NCI-H2081 treated with DMSO at 0.1 percent for 48 hours (cell line): ENCODE measurements at places on chromosomes 2 and 18.

GRCh38 chr2:8511868-8512612 is 169.8 kb upstream of the ID2 start:
- DNase-seq: no peak

- DNase-seq: no peak
Measured at GRCh38 chr18:8088626-8089025, 520.6 kb upstream of the RAB12 start.

DNA sequence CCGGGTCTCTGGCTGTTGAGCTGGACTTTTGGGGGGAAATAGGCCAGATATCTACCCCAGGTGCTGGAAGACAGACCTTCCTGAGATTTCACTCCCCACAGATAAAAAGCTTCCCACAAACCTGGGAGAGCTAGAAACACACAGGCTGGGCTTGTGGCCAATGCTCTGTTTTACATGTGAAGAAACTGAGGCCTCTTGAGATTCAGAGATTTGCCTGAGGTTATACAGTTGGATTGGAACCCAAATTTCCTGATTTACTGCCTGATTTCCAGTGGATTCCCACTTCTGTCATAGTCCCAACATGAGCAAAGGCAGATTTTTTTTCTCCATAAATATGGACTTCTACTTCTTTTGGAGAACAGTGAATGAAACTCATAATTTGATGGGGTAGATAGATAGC is 360.2 kb downstream of the SETBP1 start:
- DNase-seq: no peak

DNA sequence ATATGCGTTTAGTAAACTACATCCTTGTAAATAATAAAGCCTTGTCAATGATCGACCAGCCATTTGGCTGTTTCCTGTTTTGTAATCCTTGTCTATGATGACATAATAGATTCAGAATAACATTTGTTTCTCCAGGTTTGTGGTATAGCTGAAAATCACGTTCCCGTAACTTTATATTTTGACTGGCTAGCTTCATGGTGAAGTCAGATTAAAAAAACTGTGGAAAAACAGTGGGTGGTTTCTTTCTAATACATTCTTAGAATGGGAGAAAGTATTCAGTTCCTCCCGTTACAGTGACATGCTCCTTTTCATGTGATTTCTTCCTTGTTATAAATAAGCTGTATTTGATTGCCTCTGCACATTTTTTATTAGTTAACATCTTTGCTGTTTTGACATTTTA is 366.9 kb downstream of the NYAP2 start:
- no peak for DNase-seq

DNA sequence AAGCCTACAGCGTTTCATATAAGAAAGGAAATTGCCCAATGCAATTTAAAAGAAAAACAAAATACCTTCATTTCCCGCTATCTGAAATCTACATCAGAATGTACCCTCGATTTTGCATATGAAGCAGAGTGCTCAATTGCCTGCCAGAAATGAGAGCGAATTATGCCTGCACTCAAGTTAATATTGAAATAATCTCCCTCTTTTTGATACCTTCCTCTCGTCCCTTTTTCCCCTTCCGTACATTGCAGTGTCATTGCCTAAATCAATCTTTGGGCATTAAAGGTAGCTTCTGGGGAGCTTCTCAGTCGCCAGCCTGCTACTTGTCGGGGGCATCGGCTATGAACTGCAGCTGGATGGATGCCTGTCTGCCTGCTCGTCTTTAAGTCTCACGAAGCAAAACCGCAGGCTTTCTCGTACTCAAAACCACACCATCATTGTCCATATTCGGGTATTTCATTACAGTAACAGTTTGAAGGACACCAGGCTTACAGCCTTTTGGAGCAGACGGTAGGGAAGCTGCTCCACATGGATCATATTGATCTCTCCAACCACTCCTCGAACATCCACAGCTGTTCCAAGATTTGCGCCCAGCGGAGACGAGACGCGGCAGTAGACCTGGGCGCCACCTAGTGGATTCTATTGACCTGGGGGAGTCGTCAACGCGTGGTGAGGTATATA is 64.0 kb upstream of the HNRNPA3 start:
- DNase-seq: peak; percentile 46

- no peak for DNase-seq
Measured at GRCh38 chr2:66346231-66346664, 88.7 kb upstream of the MEIS1 start.

GRCh38 chr2:157946919-157947557 is 70.9 kb upstream of the ACVR1 start:
- no peak for DNase-seq

DNA sequence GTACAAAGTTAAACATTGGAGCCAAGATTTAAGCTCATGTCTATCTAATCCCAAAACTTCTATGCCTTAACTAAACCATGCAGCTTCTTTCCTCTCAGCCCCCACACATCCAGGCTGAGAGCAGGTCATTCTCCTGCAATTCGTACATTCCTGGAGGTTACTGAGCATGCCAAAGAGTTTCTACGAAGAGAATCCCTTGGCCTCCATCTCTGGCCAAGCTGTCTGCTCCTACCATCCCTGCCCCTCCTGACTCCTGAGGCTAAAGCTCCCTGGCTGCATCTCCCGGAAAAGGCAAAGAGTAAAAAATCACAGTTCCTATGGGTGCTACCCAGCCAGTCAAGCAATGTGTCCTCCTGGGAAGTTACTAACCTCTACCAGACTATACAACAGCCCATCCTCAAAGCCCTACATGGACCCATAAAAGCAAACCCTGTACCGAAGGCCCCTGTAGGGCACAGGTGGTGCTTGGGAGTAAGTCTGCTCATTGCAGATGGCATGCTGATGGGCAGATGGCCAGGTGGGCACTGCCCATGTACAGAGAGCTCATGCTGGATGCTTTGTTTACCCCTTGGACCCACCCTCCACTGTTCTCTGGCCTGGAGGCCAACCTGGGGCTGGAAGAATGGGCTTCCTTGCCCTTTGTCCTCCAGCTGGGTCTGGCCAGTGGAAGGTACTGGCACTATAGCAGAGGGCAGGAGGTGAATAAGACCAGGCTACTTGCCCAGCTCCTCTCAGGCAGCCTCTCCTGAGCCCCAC is 99.5 kb downstream of the TTC32 start:
- DNase-seq: no peak

- DNase-seq: no peak
Measured at GRCh38 chr2:148660999-148661398, 16.4 kb downstream of the EPC2 start.

DNA sequence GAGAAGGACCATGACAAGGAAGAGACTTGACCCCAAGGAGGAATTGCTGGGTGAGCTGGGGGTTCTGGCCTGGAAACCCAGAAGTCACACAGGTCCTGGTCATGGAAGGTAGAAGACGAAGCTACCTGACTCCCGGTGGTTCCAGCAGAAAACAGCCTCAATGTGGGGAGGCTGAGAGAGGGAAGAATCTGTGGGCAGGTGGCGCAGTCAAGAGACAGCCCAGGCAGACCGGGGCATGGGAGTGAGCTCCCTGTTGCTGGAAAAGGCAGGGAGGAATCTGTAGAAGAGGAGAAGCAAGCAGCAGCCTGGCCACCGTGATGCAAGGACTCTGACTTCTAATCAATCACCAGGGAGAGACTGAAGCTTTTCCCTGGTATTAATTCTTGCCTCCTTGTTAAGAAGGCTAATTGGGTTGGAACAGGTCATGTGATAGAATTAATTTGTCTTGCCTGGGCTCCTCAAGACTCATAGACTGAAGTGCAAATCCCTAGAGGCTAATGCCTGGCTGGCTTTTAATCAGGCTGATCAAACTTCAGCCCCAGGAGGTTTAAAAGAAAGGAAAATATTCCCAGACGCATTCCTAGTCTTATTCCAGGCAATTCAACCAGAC is 30.1 kb downstream of the CNGA3 start:
- DNase-seq: no peak

- no peak for DNase-seq
Measured at GRCh38 chr2:26255759-26256384, 11.1 kb downstream of the HADHB start.

DNA sequence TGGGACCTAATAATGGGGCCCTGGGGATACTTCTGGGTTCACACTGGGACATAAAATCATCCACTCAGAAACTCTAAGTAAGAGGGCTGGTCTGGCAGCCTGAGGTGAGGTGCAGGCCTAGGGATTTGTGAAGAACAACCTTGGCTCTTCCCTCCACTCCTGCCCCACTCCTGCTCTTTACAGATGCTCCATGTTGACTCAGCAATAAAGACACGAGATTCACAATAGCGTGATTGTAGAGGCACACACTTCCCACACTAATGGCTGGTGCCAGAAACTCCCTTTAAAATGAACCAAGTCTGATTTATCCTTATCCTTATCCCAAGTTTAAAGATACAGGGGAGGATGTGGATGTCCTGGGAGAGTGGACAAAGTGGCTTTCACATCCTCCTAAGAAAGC is 228.2 kb downstream of the ACTR3 start:
- no peak for DNase-seq

DNA sequence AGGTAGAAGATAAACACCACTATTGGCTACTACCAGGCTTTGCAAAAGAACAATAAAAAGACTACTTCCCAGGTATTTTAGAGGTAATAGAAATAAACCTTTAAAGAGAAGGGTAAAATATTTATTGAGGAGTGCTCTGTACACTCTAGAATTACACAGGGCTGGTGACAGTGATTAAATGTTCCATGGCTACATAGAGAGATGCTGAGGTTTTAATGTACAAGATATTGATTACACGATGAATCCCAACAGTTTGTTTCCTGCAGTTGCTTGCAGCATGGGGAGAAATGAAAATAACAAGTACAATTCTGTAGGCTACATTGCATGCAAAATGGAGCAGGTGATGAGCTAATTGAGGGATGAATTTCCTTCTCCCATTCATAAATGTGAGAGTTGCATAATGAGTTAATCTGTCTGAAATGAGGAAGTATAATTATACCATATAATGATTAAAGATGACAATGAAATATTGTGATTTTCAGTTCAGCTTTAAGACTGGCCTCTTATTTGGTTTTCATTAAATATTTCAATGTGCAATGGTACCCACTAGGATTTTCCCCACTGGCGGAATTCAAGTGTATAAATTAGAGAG is 266.1 kb downstream of the SOCS6 start:
- DNase-seq: peak; percentile 65

- peak; percentile 29 for DNase-seq
Measured at GRCh38 chr2:38620282-38620977, 17.7 kb upstream of the HNRNPLL start.

- no peak for DNase-seq
Measured at GRCh38 chr2:60742419-60742818, 13.6 kb upstream of the PAPOLG start.

GRCh38 chr2:116809109-116809508 is 1005.4 kb upstream of the DDX18 start:
- DNase-seq: no peak

- no peak for DNase-seq
Measured at GRCh38 chr2:174785481-174785880, 21.2 kb upstream of the CHRNA1 start.

- no peak for DNase-seq
Measured at GRCh38 chr2:48126162-48126561, 219.9 kb upstream of the FBXO11 start.

- DNase-seq: no peak
Measured at GRCh38 chr2:182170341-182170740, 184.7 kb downstream of the PPP1R1C start.

GRCh38 chr2:27831279-27832050 is 58.7 kb downstream of the RBKS start:
- DNase-seq: no peak

DNA sequence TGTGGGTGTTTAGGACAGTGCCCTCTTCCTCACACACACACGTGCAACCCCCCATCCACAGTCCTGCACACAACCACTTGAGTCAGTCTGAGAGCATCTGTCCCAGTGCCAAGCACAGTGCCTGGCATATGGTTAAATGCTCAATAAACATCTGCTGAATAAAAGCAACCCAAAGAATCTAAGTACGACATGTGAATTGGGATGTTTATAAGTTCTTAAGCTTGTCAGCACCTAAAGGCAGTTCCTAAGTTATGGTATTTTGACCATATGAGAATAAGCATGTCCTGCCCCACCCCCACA is 37.8 kb downstream of the CAPN13 start:
- no peak for DNase-seq

GRCh38 chr2:19810148-19810547 is 91.6 kb downstream of the TTC32 start:
- no peak for DNase-seq
